ENCODE measurements at places on chromosomes 1 and 21.

DNA sequence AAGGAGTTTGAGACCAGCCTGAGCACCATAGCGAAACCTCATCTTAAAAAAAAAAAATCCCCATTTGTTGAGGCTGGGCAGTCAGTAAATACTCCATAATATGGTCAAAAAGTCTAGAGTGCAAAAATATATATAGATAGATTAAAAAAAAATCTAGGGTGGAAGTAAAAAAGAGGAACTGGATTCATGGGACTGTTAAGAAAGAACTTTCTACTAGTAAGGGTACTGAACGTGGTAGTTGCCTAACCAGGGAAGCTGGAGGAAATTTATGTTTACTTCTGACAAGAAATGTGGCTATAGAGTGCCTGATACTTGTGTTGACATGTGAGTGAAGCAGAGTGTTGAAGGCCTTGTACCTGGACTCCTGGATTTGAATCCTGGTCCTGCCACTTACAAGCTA lies 265.9 kb upstream of the FAM78B start:
- no peak for DNase-seq

DNA sequence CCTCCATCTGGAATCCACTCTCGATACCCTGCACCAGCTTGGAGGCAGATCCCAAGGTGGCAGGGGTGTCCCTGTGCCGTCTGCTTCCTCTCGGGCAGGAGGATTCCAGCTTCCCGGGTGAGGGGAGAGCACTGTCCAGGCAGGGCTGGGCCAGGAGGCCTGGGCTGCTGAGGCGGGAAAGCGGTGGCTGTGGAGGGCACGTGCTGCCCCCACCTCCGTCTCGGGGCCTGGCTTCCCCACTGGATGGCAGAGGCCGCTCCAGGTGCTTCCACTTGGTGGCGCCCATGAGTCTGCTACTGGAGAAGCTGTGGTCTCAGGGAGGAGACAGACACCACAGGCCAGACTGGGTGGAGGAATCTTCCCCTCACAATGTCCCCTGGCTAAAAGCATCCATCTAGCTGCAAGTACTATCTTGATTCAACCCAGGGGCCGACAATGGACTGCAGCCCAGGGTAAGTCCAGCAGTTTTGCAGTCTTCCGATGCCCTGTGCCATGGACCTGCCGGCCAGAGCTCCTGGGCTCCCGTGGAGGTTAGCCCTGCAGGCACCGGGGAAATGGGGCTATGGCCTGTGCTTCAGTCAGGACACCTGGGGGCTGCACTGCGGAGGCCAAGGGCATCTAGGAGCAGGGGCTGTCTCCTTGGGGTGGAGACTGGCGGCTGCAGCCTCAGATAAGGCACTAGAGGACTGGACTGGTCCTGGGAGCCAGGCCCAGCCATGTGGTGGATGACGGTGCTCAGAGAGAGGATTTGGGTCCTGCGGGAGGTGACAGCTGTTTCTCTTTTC lies 41.3 kb upstream of the EIF4G3 start:
- DNase-seq, result peak; percentile 36

DNA sequence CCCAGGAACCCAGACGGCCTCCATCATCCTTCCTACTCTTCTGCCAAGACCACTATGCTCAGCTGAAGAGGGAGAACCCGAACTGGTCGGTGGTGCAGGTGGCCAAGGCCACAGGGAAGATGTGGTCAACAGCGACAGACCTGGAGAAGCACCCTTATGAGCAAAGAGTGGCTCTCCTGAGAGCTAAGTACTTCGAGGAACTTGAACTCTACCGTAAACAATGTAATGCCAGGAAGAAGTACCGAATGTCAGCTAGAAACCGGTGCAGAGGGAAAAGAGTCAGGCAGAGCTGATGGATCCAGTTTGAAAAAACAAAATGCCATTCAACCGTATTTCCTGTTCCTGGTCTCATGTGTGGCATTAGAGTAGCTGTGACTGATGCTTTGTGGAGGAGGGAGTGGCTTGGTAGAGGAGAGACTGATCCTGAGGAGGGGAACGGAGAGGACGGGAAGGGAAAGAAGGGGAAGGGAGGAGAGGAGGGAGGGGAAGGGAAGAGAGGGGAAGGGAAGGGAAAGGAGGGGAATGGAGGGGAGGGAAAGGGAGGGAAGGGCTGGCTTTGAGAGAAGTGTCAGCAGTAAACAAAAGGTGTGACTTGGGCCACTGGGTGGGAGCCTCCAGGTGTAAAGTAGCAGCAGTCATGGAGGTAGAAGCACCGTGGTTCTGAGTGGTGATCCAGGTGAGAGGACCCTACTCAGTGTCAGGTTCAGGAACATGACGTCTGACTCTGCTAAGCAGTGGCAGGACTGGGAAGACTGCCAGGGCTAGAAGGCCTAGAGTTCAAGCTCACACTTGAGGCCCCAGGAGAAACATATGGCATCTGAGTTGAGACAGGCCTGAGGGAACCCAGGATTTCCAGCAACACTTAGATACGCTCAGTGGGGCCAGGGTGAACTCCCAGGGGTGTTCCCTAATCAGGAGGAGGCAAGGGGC lies 846 bp downstream of the HMGB4 start:
- no peak for DNase-seq

DNA sequence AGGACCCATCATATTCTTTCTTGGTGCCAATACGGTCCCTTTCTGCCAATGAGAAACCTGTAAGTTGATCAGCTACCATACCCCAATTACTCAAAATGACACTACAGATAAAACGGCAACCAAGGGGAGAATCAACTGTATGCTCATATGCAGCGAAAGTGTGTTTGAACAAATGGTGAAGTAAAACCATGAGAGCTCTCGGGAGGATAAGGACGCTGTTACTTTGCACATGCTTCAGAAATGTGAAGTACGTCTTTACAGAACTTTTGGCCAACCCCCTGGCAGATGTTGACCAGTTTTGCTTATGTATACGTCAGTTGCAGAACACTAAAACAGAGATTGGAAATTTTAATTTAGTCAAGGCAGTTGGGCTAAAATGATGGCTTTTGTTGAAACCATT lies 79.6 kb downstream of the PROX1 start:
- no peak for DNase-seq

GRCh38 chr1:228669242-228669585 lies 66.1 kb upstream of the RHOU start:
- no peak for DNase-seq

DNA sequence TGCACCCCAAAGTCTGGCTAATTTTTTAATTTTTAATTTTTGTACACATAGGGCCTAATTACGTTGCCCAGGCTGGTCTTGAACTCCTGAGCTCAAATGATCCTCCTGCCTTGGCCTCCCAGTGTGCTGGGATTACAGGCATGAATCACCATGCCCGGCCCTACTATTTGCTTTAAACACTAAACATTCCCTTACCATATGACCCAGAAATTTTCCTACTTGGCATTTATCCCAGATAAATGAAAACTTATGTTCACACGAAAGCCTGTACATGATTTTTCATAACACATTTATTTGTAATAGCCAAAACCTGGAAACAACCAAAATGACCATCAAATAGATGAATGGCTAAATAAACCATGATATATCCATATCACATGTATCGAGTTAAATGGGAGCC lies 35.8 kb downstream of the NDUFS5 start:
- no peak for DNase-seq

GRCh38 chr1:172699111-172699510 lies 40.2 kb downstream of the FASLG start:
- no peak for DNase-seq

DNA sequence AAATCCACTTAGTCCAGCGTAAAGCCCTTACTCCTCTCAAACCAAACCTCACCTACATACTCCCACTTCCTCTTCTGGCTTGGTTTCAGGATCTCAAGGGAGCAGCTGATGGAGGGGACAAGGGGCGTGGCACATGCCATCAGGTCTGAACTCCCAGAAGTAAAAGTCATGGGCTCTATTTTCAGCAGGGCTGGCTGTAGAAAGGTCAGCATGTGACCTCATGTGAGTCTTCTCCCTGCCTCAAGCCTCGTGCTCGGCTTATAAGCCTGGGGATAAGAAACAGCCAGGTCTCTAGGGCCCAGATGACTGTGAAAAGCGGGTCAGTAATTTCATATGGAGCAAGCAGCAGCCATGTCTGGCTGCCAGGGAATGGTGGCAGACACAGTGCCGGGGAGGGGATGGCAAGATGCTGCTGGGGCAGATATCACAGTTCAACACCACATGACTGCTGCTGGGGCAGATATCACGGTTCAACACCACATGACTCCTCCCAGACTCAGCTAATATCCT lies 227.9 kb downstream of the KCNH1 start:
- no peak for DNase-seq

DNA sequence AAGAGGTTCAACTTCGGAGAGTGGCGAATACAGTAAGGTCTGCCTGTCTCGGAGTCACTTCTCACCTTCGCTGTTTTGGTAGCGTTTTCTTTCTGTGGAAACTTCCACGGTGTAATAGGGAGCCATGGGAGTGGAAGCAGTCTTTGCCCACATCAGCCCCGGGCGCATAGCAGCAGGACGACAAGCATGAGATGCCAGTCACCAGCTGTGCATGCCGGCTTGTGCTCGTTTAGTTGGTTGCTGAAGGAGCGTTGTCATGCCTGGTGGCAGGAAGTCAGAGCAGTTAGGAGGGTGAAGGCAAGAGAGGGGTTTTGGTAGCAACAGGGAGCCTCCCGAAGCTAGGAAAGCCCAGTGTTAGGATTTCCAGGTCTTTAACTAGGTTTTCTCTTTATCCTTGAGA lies 58.8 kb downstream of the MRPS6 start:
- no peak for DNase-seq

- DNase-seq, result no peak
Measured at GRCh38 chr1:26689504-26689903, 6.3 kb upstream of the ARID1A start.

GRCh38 chr1:65230731-65231481 lies 78.4 kb upstream of the DNAJC6 start:
- DNase-seq, result no peak

DNA sequence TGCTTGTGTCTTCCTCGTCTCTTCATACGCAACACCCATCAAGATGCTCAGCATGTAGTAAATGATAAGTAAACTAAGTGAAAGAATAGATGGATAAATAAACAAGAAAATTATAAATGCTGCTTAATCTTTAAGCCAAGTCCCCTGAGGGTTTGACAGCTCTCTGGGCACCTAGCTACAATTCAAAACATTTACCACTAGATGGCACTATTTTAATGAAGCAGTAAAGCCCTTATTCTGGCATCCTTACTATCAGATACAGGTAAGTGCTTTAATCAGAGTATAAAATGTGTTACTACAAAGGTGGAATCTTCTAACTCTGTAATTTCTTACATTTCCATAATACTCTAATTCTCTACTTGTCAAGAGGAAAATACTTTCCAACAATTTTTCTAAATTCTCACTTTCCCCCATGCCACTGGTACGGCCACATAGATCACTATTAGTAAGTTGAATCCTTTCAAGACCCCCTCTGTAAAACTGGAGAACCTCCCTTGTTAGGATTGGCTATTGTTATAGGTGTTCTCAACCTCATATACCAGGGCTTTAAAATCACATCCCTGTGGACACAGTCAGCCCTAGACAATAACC lies 137.8 kb downstream of the BARHL2 start:
- DNase-seq, result no peak

DNA sequence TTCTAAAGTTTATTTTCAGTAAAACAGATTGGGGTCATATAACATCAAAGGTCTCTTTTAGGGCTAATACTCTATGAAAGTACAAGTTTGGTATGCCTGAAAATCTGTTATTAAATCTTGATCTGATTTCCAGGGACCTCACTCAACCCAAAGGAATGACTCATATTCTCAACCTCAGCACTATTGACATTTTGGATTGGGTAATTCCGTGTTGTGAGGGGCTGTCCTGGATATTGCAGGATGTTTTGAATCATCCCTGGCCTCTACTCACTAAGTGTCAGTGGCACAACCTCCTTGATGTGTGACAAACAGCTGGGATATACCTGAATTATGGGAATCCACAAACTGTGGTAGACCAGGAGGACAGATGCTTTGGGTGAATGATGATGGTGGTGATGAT lies 51.5 kb upstream of the CYP2J2 start:
- DNase-seq, result no peak

DNA sequence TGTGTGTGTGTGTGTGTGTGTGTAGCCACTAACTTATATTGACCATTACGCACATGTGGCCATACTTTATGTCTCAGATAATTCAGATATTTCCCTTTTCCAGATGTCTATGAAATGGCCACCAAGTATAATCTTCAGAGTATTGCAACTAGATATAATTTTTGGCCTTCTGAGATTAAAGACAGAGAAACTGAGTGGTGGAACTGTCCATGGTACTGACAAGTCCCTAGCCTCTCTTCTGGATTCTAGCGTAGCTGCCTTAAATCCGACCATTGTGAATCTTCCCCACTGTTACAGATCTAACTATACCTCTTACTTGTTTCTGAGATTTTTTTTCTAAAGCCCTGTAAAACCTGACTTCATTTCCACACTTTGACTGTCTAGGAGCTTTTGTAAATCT lies 100.0 kb upstream of the SERTAD4 start:
- DNase-seq, result no peak

DNA sequence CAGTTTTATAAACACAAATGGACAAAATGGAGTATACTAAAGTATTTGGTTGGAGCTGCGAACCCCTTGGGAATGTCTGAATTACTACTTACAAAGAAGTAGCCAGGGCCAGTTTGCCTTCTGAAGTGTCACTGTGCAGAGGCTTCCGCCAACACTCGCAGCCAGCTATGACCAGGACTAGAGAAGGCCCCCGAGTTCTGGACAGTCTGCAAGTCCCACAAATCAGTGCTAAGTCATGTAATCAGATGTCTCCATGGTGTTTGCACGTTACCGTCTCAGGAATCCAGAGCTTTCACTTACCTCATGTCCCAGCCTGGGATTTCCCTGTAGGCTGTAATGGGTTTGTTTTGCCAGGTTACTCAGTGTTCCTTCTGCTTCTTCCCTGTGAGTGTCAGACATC lies 106.6 kb upstream of the SPAG17 start:
- DNase-seq, result no peak

- DNase-seq, result no peak
Measured at GRCh38 chr21:30726726-30727125, 8.1 kb upstream of the KRTAP21-3 start.

- DNase-seq, result no peak
Measured at GRCh38 chr1:238138059-238138626, 247.4 kb upstream of the ZP4 start.

GRCh38 chr1:236209185-236209584 lies 66.8 kb downstream of the GPR137B start:
- no peak for DNase-seq

DNA sequence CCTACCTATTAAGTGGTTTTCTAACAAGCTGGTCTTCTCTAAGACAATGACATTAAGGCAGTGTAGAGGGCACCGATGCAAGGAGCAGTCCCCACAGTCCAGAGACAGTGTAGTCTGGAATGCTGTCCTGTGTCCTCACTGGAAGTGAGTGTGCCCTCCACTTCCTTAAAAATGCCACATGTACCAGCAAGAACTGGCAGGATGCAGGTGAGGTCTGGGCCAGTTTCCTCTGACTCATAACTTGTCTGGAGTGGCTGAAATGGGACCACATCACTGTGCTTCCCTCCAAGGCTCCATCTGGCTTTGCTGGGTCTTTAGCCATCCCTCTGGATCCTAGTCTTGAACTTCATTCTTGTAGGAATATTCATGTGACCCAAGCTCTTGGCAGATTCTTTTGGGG lies 170.5 kb upstream of the KIAA0040 start:
- no peak for DNase-seq
